T-cell (primary cell): ENCODE measurements at places on chromosomes 6 and 20.

GRCh38 chr6:129488313-129488712, 221.7 kb downstream of the ARHGAP18 start:
- DNase-seq: no peak

DNA sequence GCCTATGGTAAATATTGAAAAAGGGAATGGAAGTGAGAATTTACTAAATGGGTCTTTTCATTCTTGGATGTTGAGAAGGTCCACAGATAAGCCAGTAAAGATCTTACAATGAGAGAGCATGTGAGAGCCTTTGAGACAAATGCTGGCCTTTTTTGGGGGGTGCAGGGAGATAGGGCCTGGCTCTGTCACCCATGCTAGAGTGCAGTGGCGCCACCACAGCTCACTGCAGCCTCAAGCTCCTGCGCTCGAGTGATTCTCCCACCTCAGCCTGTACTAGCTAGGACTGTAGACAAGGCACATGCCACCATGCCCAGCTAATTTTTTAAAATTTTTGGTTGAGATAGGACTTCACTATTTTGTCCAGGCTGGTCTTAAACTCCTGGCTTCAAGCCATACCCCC, 63.2 kb upstream of the TMEM181 start:
- no peak for DNase-seq

DNA sequence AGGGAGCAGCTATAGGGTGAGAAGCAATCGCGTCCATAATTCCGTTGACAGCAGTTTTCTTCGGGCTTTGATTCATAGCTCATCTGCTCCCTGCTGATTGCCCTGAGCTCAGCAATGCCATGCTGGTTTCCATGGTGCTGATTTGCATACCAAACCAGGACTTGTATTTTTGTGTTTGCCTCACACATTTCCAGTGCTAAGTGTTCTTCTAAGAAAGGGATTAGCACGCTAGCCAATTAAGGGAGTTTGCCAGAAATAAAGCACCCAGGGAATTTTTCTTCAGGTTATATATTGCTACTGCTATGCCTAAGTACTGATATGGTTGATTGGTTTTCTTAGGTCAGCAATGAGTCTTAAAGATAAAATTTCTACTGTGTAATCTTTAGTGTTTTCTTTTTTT, 177.6 kb downstream of the PLCB1 start:
- DNase-seq: no peak

- no peak for DNase-seq
These were observed 23.8 kb downstream of the RBM38 start for GRCh38 chr20:57414867-57415592.

DNA sequence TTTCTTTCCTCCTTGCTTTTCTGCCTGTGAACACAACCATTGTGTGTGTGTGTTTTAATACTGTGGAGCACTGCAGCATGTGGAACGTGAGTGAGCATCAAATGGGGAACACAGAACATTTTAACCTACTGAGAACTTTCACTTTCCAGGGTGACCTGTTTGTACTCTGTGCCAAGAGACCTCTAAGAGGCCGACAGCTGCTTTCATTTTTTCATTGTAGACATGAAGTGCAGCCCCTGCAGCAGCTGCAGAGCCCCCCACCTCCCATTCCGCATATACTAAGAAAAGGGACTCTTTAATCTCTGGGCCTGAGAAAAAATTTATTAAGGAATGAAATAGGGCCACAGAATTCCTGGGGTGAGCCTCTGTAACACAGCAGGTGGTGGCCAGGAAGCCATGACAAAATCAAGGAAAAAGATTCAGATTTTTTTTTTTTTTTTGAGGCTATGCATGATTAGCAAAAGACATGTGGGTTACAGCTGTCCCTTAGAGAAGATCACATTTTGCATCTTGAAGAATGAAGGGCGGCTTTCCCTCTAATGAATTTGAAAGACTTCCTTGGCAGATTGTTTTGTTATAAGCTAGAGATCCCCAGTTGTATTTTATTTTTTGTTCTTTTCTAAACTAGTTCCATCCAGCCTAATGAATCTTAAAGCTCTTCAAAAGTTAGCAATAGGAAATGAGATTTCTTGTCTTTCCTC, 503.4 kb downstream of the CD109 start:
- no peak for DNase-seq

DNA sequence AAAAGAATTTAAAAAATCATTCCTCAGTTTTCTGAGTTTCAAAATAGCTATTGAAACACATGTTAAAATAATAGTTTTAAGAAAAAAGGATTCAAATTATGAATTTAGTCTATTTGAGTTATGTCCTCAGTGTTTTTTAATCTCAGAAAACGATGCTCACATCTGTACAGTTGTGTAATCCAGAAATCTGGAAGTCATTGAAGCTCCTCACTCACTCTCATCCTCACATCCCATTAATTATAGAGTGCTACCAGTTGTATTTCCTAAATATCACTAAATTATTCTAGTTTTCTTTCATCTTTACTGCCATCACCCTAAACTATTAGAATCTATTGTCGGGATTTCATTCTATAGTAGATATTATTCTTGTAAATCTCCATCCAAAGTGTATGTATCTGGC, 234.7 kb upstream of the RIMS1 start:
- DNase-seq: no peak

DNA sequence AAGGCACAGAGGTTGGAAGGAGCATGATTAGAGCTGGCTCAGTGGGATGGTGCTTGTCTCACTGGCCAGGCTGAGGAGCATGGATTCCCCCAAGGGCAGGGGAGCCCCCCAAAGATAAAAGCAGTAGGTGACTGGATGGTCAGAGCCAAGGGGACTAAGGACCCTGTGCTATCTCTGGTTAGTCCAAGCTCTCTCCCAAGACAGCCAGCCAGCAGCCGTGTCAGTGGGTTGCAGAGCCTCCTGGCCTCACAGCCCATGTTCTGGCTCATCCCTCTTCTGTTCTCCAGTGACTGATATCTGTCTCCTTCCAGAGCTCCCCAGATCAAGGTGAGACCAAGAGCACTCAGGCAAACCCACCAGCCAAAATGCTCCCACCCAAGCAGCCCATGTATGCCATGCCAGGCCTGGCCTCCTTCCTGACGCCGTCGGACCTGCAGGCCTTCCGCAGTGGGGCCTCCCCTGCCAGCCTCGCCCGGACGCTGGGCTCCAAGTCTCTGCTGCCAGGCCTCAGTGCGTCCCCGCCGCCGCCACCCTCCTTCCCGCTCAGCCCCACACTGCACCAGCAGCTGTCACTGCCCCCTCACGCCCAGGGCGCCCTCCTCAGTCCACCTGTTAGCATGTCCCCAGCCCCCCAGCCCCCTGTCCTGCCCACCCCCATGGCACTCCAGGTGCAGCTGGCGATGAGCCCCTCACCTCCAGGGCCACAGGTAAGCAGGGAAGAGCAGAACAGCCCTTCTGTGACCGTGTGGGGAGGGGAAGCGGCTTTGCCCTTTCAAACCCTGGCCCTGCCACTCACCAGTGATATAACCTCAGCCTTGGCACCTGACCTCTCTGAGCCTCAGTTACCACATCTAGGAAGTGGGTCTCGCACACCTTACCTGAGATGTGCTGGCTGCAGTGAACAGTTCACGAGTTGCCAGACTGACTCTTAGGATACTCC, 121.3 kb downstream of the JPH2 start:
- no peak for DNase-seq

GRCh38 chr20:62880935-62881661, 19.5 kb upstream of the TCFL5 start:
- no peak for DNase-seq

DNA sequence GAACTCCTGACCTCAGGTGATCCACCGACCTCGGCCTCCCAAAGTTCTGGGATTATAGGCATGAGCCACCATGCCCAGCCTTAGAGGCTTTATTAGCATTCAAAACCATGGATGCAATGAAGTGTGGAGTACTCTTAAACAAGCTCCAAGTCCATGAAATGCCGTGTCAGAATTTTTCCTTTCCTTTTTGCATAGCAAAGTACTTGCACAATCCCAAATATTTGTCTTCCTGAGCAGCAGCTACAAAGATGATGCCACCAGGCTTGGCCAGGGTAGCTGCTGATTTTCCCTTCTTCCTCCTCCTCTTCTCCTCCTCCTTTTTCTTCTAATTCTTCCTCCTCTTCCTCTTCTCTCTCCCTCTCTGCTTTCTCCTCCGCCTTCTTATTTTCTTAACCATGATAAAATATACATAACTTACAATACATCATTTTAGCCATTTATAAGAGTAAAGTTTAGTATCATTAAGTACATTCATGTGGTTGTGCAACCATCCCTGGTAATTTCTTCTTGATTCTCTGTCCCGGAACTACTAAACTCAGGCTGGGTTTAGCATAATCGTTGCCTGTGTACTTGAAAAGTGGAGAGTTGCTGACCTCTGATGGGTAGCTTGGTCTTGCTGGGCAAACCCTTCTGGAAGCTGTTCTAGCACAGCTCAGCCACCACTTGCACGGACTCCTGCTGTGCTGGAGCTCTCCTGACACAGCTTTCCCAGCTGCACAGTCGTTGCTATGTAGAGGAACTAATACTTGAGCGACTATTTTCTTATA, 20.3 kb downstream of the MUCL3 start:
- DNase-seq: no peak

- no peak for DNase-seq
These were observed 51.6 kb upstream of the POU3F2 start for GRCh38 chr6:98782772-98783171.

GRCh38 chr6:106883808-106884262, 90.7 kb downstream of the CD24 start:
- no peak for DNase-seq

DNA sequence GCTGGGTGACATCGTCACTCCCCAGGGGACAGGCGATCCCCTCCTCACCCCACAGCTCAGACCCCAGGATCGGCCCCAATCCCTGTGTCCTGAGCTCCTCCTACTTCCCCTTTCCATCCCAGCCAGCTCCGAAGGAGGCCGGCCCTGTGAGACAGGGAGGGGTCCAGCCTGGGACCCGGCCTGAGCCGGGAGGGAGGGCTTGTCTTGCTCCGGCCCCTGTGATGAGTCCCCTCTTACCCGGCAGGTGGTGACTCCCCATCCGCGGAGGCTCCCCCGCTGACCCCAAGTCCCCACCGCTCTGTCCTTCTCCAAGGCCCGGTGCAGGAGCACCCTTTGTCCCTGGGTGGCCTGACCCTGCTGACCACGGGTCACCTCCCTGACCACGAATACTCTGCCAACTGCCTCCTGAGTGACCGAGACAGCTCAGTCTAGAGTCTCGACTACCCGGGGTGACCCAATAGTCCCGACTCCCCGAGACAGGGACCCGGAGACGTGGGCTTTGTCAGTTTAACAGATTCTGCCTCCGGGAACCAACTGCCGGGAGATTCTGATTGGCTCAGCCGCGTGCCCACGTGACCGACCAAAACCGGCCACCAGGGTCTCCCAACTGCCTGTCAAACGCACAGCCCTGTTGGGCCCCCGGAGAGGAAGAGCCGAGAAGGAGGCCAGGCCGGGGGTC, 187.4 kb upstream of the PROKR2 start:
- DNase-seq: peak; percentile 4

GRCh38 chr6:92820601-92821000, 598.8 kb downstream of the EPHA7 start:
- DNase-seq: no peak

DNA sequence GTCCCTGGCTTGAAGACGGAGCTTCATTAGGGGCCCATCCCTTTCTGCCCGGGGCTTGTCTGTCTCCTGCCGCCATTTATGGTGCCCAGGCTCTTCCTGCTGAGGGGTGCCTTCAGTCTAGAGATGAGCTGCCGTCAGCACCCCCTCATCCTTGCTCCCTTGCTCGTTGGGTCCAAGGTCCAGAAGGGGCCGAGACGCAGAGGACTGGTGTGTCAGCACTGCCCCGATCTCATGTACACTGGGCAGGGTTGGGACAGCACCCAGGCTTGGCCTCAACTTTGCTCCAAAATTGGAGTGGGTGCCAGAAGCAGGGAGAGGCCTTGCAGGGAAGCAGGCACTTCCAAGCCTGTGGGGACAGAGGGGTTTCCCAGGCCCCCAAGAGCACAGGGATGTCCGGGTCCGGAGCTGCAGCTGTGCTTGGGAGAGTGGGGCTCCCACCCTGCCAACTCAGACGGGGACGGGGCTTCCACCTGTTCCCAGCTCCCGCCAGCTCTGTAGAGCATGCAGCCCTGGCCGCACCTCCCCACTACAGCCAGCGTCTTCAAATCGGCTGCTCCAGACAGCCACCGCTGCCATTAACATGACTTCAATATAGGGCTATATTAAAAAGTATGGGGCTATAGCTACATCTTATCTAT, 488.8 kb downstream of the TENT5A start:
- no peak for DNase-seq

DNA sequence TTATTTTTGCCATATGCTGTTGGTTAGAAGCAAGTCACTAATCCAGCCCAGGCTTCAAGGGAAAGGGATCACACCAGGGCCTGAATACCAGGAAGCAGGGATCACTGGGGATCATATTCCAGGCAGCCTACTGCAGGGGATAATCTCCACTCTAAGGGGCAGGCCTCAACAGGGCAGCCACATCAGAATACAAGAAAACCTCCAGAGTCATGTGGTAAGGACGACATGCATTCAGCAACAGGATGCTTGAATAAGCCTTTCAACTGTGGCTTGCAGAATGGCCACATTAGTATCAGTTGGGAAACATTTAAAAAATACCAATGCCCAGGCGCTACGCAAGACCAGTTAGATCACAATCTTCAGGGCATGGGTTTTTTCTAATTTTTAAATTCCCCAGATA, 109.1 kb downstream of the LY86 start:
- no peak for DNase-seq

DNA sequence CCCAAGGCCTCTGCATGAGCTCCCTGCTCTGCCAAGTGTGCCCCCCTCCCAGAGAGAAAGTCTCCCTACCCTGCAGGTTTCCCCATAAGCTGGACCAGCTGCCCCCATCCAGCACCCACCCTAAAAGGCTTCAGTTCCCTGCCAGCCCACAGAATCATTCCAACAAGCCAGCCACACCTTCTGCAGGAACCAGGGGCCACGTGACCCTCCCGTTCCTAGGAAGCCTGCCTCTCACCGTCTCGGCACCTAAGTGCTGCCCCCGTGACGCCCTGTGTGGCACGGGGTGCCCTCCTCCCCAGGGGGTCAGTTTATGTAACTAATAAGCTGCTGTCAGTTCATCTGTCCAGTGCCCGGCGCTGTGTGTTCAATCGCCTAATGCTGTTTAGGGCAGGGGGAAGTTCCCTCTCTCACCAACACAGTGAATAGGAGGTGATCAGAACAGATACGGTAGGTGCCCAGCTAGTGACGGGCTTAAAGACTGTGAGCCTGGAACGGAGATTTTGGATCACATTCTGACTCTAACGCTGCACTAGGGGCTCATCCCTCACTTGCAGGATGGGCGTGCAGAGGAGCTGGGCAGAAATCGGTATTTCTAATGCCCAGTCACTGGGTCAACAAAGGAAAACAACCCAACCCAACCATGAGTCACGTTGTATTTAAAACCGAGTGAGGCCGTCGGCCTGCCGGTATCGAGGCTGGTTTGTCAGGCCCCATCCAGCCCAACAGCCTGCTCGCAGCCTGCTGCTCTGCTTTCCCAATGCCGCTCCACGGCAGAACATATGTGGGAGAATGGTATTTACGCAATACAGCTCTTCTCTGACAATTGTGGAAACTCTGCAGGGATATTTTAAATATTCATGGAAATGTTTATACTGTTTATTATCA, 56.0 kb downstream of the RAMACL start:
- DNase-seq: no peak

DNA sequence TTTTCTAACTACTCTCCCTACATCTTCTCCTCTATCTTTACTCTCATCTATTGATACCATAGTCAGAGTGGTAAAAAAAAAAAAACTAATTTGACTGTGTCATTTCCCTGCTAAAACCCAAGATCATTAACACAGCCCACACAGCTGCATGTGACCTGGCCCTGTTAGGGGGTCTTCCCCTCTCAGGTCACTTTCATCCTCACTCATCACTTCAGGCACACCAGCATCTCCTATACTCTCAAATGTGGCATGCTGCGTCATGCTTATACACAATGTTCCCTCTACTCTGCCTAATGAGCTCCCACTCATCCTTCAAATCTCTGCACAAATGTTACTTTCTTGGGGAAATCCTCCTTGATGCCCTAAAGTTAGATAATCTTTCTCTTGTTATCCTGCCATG, 86.8 kb downstream of the CDK19 start:
- no peak for DNase-seq
